HepG2 (cell line): ENCODE measurements at places on chromosomes 2 and 18. TPM values are rescaled to one million over a fixed set of nuclear protein-coding genes. Genes with fewer than 3 reads are reported as not detected.

The ANO7 gene
- 4.1 and 4.9 TPM in 2 replicates for polyA plus RNA-seq

The AQP12A gene
- polyA plus RNA-seq, result 0.20 TPM in 1 of 2 replicates, not detected in the other

The VIT gene
- polyA plus RNA-seq, result not detected in 2 replicates

The RTKN gene
- 166 and 187 TPM in 2 replicates for polyA plus RNA-seq

The ADRA2B gene
- polyA plus RNA-seq, result not detected in 2 replicates

The CDH19 gene
- not detected in 2 replicates for polyA plus RNA-seq

The SCRN3 gene
- polyA plus RNA-seq, result 5.5 and 6.6 TPM in 2 replicates

The IL18R1 gene
- 0.01 and 0.08 TPM in 2 replicates for polyA plus RNA-seq

The RNF138 gene
- polyA plus RNA-seq, result 11.0 and 14.6 TPM in 2 replicates

The PAX3 gene
- 0.07 TPM in 1 of 2 replicates, not detected in the other for polyA plus RNA-seq

The DPYSL5 gene
- polyA plus RNA-seq, result 0.03 and 0.15 TPM in 2 replicates

The NAT8 gene
- polyA plus RNA-seq, result 12.9 and 15.6 TPM in 2 replicates

The DNAH6 gene
- polyA plus RNA-seq, result 0.01 TPM in 1 of 2 replicates, not detected in the other

The OTOS gene
- polyA plus RNA-seq, result not detected in 2 replicates

The OSR1 gene
- polyA plus RNA-seq, result 0.63 and 0.72 TPM in 2 replicates

The SOCS6 gene
- polyA plus RNA-seq, result 16.4 and 18.6 TPM in 2 replicates

The CPO gene
- 0.07 TPM in 1 of 2 replicates, not detected in the other for polyA plus RNA-seq

The PKP4 gene
- 82.0 and 90.5 TPM in 2 replicates for polyA plus RNA-seq

The TMEM200C gene
- polyA plus RNA-seq, result not detected in 2 replicates

The CDCA7 gene
- 38.4 and 57.8 TPM in 2 replicates for polyA plus RNA-seq

The IL37 gene
- 0.16 TPM in 1 of 2 replicates, not detected in the other for polyA plus RNA-seq

The GCG gene
- not detected in 2 replicates for polyA plus RNA-seq

The ESPNL gene
- 0.42 and 0.45 TPM in 2 replicates for polyA plus RNA-seq

The EFR3B gene
- 0.42 TPM in 2 replicates for polyA plus RNA-seq

The MAPK4 gene
- polyA plus RNA-seq, result 0.01 TPM in 1 of 2 replicates, not detected in the other

The RBMS1 gene
- polyA plus RNA-seq, result 82.9 and 110 TPM in 2 replicates

The GTF2A1L gene
- not detected in 2 replicates for polyA plus RNA-seq

The SH2D6 gene
- 0.18 and 0.26 TPM in 2 replicates for polyA plus RNA-seq

The RAPH1 gene
- polyA plus RNA-seq, result 5.3 TPM in 2 replicates

The GPR45 gene
- not detected in 2 replicates for polyA plus RNA-seq

The PSMG2 gene
- 40.8 and 53.4 TPM in 2 replicates for polyA plus RNA-seq

The MEP1B gene
- polyA plus RNA-seq, result not detected in 2 replicates

The TMEM37 gene
- polyA plus RNA-seq, result 115 and 141 TPM in 2 replicates

The GPBAR1 gene
- polyA plus RNA-seq, result 0.05 and 0.09 TPM in 2 replicates

The HRH4 gene
- polyA plus RNA-seq, result not detected in 2 replicates

The LYPD6B gene
- not detected in 2 replicates for polyA plus RNA-seq

The LYPD1 gene
- polyA plus RNA-seq, result not detected in 2 replicates
